ENCODE measurements at places on chromosomes 7 and 10.
A peak's percentile ranks its signal among the peaks of the same experiment; 100 is the strongest.

DNA sequence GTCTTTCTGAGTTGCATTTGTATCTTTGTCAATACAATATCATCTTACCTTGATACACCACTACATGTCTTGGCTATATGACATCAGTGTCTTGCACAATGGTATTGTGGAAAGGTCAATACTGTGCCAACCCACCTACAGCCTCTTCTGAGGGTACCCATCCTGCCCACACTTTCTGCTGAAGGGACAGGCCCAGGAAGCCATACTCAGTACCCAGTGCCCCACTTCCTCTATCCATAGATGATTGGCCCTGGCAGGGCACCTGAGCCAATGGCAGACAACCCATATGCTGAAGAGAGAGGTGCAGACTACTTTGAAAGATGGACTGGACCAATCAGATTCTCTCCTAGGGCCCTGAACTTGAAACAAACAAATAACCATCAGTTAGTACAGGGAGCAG, 152.0 kb upstream of the ADO start:
- no peak for DNase-seq

DNA sequence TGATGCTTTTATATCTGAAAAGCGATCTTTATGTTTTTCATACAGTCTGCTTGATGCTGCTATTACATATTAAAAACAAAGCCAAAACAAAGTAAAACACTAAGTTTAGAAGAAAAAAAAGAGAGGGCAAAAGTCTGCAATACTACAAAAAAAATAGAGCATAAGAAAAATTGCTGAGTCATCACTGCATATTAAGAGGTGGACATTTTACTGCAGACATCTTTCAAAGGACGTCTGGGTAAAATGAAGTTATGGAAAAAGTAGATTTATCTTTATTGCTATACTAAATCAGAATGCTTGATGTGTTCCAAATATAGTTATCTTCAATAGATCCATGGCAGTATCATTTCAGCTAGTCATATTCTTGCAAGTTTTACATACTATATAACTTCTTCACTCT, 172.0 kb downstream of the MAGI2 start:
- DNase-seq, result no peak

GRCh38 chr7:114922026-114922651, at the start of gene MDFIC:
Gene MDFIC, plus strand, starts transcription at chr7:114922094. Its CDS starts 940 bp downstream, at chr7:114923034.
- DNase-seq, result no peak

DNA sequence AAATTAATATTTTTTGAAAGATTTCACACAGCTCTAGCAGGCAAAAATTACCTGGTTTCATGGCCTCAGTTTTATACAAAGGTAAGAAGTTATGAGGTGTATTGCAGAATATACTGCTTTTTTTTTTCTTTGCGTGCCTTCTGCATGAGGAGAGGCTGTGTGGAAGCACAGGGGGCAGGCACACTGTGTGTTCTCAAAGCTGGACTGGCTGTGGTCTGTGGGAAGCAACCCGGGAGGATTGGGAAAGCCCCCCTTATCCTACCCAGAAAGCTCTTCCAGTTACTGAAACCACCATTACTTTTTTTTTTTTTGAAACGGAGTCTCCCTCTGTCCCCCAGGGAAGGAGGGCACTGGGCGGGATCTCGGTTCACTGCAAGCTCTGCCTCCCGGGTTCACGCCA, 25.0 kb downstream of the ADARB2 start:
- DNase-seq, result no peak

DNA sequence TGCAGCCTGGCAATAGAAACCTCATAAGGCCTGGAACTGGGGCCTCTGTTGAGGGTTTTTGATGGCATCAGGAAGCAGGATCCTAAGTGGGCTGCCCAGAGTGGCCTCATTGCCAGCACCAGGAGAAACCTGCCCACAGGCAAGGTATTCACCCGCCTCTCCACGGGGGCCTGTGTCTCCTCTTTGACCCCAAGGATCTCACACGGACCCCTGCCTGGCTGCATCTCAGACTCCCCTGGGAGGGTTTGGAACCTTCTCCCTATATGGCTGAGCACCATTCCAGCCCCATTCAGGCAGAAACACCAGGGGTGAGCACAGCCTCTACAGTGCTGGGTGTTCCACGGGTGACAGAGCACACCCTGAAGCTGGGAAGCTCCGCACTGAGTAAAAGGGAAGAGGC, 14.6 kb upstream of the C10orf71 start:
- no peak for DNase-seq

DNA sequence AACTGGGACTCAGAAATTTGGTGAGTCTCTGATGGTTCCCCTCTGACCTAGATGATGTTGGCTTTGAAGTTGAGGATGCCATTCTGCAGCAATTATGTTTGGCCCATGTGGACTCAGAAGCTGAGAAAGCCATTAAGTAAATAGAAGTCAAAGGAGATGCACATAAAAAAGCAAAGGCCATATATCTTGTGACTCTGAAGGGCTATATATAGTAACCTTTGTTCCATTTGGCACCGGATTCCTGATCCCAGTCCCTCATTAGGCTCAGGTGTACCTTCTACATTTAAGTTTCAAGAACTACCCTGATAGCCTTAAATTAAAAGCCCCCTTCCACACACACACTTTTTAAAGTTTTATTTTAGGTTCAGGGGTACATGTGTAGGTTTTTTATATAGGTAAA, 50.0 kb upstream of the PDK4 start:
- DNase-seq, result no peak

- DNase-seq, result no peak
Measured at GRCh38 chr7:74070619-74070921, 13.0 kb upstream of the LIMK1 start.

DNA sequence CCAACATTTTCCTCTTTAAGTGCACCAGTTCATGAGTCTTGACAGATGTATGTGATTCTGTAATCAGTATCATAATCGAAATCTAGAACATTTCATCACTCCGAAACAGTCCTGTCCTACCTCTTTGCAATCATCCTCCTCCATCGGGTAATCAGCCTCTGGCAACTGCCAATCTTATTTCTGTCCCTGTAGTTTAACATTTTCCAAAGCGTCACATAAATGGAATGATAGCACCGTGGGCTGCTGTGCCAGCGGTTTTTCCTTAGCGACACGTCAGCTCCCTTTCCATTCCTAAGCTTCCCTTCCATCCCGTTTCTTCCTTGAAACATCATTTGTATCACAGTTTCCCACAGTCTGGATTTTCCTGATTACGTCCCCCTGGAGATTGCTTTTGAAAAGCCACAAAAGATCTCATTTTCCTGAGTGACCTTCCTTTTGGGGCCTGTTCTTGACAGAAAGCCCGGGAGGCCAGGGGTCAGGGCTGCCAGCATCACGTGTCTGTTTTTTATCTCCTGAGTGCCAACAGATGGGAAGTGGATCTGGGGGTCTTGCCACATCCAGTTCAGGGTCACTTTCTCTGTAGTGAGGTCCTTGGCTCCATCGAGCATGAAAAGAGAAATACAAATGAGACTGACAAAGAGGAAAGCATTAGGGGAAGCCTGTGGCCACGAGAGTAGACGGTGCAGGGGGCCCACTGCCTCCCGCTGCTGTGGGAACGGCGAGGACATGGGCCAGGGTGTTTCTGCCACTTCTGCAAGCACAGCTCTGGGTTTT, 31.6 kb downstream of the TMEM120A start:
- DNase-seq, result no peak

GRCh38 chr7:6501586-6502564, 49.4 kb downstream of the GRID2IP start:
- no peak for DNase-seq

DNA sequence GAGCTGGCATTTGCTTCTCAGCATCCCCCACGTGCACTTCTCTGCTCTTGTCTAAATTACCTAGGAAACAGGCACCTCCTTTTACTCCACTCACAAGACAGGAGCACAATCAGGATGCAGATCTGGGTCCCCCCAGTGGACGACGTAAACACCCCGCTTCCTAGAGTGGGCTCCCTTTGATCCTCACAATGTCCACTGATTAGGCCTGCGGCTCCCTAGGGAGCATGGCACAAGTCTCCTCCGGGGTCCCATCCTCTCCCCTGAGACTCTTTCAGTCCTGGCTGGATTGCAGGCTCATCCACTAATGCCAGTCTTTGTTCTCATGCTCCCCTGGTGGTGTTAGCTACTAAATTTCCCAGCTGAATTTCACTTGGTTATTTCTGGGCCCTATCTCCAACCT, 98.3 kb downstream of the GLI3 start:
- DNase-seq, result no peak

- DNase-seq, result no peak
Measured at GRCh38 chr7:27245798-27246691, 3.4 kb downstream of the EVX1 start.

GRCh38 chr7:47813620-47814260, 134.5 kb downstream of the PKD1L1 start:
- DNase-seq, result no peak

DNA sequence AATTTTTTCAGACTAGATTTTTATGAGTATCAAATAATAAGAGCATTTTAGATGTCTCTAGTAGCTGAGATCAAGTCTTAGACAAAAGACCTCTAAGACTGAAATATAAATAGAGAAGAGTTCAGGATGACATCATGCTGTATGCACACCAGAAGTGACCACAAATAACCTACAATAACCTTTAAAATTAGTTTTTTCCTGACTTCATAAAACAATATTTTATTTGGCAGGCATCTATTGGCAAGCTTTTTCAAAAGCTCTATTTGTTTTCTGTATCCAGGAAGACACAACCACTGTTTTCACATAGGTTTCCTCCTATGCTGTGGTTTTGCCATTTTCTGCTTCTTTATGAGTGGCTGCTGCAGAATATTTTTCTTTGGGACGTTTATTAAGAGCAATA, 359.1 kb downstream of the CRPPA start:
- no peak for DNase-seq

GRCh38 chr10:11234857-11235531, 217.3 kb downstream of the CELF2 start:
- DNase-seq, result no peak

DNA sequence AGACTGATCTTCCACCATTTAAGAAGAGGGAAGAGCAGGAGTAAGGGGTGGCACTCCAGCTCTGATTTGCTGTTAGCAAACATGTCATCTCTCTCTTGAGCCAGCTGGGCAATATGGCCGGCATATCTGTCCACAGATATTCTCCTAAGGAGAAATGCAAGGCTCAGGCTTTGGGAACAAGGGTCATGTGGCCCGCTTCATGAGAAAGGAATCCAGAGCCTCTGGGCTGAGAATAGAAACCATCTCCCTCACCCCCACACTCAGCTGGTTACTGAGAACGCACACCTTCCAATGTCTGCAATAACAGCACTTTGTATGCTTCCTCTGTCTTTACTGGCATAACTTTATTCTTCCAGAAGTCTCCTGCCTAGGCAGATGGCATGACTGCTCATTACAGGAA, 171.2 kb downstream of the ELMO1 start:
- DNase-seq, result no peak

DNA sequence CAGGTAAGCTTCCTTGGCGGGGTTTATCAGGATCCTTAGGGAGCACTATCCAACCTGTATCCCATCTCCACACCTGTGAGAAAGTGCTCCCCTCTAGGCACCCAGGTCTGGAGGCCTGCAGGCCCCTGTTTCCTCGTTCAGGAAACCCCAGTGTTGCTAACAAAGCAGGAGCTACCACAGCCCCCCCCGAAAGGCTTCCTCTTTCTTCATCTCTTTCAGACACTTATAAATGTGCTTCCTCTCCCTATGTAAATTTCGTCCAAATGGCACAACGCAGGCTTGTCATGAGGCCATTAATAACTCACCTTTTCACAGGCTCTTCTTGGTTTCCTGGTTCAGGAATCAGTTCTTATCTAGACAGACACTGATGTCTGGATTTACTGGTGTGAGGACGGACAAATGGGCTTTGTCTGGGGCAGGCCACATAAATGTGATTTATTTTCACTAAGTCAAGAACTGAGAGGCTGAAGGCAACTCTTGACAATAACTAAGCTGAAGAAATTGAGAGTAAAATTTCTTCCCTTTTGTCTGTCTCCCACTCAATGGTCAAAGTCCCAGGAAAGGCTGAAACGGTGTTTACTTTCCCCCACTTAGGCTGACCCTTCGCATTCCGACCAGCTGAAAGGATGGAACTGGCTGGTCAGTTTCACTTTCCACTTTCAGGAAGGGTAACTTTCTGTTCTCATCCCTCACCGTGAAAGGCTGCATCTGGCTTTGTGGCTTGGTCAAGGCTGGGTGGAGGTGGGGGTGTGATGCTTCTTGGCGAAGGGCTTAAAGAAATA, 46.8 kb downstream of the PIK3AP1 start:
- no peak for DNase-seq

- peak; percentile 94 for DNase-seq
Measured at GRCh38 chr7:130356876-130357611, 12.4 kb downstream of the CPA5 start.

- no peak for DNase-seq
Measured at GRCh38 chr10:5559642-5560141, 34.9 kb downstream of the CALML3 start.

DNA sequence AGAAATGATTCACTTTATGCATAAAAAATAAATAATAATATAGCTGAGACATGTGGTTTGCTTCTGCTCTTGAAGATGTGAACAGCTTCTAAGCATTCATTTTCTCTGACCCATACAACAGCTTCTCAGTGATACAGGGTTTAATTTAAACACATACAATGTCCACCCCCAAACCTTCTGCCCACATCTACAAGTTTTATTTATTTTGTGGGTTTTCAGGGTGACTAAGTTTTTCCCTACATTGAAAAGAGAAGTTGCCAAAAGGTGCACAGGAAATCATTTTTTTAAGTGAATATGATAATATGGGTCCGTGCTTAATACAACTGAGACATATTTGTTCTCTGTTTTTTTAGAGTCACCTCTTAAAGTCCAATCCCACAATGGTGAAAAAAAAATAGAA, 17.2 kb downstream of the INHBA start:
- DNase-seq, result no peak

DNA sequence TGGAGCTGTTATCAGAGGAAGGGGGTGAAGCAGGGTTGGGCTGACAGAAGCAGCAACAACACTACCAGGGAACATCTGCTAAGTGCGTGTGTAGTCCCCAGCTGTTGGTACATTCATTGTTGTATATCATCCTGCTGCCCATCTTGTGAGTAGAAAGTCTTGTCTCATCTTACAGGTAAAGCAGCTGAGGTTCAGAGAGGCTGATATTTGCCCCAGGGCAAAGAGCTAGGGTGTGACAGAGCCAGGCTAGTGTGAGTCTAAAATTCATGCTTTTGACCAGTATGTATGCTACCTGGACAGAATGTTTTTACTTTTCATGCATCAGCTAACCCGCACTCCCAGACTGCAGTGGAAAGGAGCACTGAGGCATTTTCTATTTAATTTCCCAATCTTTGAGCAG, 221.6 kb downstream of the STK31 start:
- DNase-seq, result no peak

GRCh38 chr10:124904796-124905195, 37.1 kb upstream of the ZRANB1 start:
- DNase-seq, result no peak

- no peak for DNase-seq
Measured at GRCh38 chr7:132116369-132116768, 459.9 kb downstream of the PLXNA4 start.

All from DMS79 (cell line).